Fibroblast of lung (primary cell): ENCODE measurements at places on chromosomes 7 and 10. TPM values are rescaled to one million over a fixed set of nuclear protein-coding genes. Genes with fewer than 3 reads are reported as not detected.

AGAP9 gene
- 3.2 and 3.4 TPM in 2 replicates for polyA plus RNA-seq

TMEM196 gene
- not detected in 2 replicates for polyA plus RNA-seq

ACHE gene
- polyA plus RNA-seq = 0.07 and 0.11 TPM in 2 replicates

VAX1 gene
- not detected in 2 replicates for polyA plus RNA-seq

NKX1-2 gene
- polyA plus RNA-seq = not detected in 2 replicates

DENND2A gene
- 25.8 and 30.6 TPM in 2 replicates for polyA plus RNA-seq

CREB5 gene
- polyA plus RNA-seq = 8.2 and 13.0 TPM in 2 replicates

H2BK1 gene
- not detected in 2 replicates for polyA plus RNA-seq

SDK1 gene
- 1.0 and 2.5 TPM in 2 replicates for polyA plus RNA-seq

DNA sequence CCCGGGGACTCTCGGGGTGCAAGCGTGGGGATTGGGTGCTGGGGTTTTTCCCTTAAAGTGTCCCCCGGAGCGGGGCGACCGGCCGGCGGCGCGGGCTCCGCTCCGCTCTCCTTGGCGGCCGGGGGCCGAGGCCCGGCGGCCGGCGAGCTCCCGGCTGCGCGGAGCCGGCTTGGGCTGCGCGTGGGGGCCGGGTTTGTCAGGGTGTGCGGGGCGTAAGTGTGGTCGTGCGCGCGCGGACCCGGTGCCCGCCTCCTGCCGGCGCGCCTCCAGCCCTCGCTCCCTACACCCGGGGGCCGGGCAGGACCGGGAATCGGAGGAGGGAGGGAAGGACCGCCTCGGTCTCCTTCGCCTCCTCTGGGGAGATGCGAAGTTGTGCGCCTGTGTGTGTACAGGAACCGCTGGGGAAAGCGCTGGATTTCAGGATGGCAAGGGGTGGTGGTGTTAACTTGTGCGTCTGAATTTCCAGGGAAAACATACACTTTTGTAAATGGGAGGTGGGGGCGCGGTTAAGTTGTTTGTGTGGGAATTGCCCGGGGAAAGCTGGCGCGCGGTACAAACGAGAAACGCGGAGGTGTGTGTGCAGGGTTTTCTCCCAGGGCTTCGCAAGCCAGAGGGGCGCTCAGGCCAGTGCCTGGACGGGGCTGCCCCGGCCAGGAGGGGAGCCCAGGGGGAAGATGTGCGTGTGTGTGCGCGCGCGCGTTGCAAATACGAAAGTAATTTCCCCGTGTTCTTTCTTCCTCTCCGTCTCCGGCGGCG is 737 bp downstream of the ZMIZ1 start:
- H3K27ac ChIP-seq = peak overlapping the region; percentile 93
- H3K4me1 ChIP-seq = peaks cover 23% of the 10 kb centered on the region
- DNase-seq = peak; percentile 41
- H3K4me3 ChIP-seq = peak overlapping the region; percentile 80
- no peaks in the 10 kb centered on the region for H3K27me3 ChIP-seq
- H3K36me3 ChIP-seq = peaks cover 1% of the 10 kb centered on the region

GRCh38 chr7:90618876-90619275 is 22.8 kb downstream of the CDK14 start:
- H3K27me3 ChIP-seq = no peaks in the 10 kb centered on the region
- H3K4me3 ChIP-seq = no peak overlapping the region
- H3K36me3 ChIP-seq = no peaks in the 10 kb centered on the region
- peaks cover 3% of the 10 kb centered on the region for H3K4me1 ChIP-seq
- no peak for DNase-seq

DNA sequence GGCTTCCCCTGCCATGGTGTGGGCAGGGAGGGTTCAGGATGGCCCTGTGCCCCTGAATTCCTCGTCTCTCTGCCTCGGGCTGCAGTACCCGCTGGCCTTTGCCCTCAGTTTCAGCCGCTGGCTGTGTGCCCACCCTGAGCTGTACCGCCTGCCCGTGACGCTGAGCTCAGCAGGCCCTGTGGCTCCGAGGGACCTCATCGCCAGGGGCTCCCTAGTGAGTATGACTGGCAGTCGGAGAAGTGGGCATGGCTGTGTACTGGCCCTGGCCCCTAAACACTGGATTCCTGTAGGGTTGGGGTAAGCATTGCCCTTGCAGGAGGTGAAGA is 59.6 kb downstream of the PALD1 start:
- no peaks in the 10 kb centered on the region for H3K27me3 ChIP-seq
- H3K36me3 ChIP-seq = no peaks in the 10 kb centered on the region
- H3K27ac ChIP-seq = no peak overlapping the region
- H3K4me3 ChIP-seq = no peak overlapping the region
- no peaks in the 10 kb centered on the region for H3K4me1 ChIP-seq
- DNase-seq = no peak

DNA sequence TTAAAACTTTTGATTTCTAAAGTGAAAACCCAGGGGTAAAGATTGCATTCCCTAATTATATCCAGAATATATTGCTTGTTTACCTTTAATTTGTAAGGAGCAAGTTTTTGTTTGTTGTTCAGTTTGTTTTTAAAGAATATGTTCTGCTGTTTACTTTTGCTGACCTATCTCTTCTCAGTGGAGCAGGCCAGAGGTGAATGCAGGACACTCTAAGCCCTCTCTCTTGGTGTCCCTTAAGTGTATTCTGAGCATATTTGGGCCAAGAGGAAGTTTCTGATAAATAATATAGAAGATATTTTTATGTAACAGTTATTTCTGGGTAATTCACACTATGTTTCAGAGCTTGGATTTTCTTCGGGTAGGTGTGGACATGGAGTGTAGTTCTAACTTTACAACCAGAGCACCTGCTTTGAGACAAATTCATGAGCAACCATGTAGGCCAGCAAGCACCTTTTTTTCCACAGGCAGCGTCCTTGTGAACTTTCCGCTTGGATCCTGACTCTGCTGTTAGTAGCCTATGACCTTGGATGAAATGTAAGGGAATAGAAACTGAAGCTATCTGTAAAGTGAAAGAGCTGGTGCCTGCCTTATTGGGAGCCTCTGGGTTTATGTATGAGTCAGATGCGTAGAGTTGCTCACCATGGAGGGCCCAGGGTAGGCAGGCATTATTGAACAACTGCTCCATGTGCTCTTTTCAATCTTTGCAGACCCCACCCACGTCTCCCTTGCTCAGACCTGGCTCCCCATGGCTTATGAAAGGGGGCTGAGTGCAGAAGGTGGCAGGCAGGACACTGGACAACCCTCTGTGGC is 16.1 kb downstream of the OGDH start:
- DNase-seq = peak; percentile 13
- H3K27ac ChIP-seq = no peak overlapping the region
- peaks cover 11% of the 10 kb centered on the region for H3K4me1 ChIP-seq
- H3K27me3 ChIP-seq = no peaks in the 10 kb centered on the region
- no peak overlapping the region for H3K4me3 ChIP-seq

DNA sequence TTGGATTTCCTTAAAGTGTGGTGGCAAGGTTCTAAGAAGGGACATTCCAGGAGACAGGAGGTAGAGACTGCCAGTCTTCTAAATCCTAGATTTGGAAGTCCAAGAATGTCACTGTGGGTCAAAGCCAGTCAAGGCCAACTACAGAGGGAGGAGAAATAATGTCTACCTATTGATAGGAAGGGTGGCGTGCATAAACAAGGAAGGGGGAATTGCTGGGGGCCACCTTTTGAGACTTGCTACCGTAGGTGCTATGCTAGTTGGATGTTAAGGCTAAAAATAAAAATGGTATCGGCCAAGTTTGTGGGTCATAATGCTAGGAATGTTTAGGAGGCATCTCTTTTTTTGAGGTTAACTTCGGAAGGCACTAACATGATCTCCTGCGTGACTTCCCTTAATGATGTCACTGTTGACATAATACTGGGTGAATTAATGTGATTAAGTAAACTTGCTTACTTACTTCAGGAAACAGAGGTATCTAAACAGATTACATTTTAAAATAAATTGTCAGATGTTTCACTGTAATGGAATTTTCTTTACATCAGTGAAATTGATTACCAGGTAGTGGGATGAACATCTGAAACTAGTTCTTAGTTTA is 4.8 kb downstream of the BTRC start:
- H3K4me1 ChIP-seq = peaks cover 3% of the 10 kb centered on the region
- no peaks in the 10 kb centered on the region for H3K27me3 ChIP-seq
- H3K4me3 ChIP-seq = no peak overlapping the region

GRCh38 chr7:99005776-99006175 is 127.4 kb downstream of the TRRAP start:
- H3K4me1 ChIP-seq = no peaks in the 10 kb centered on the region
- peaks cover 33% of the 10 kb centered on the region for H3K36me3 ChIP-seq
- no peak overlapping the region for H3K4me3 ChIP-seq
- no peak for DNase-seq

DNA sequence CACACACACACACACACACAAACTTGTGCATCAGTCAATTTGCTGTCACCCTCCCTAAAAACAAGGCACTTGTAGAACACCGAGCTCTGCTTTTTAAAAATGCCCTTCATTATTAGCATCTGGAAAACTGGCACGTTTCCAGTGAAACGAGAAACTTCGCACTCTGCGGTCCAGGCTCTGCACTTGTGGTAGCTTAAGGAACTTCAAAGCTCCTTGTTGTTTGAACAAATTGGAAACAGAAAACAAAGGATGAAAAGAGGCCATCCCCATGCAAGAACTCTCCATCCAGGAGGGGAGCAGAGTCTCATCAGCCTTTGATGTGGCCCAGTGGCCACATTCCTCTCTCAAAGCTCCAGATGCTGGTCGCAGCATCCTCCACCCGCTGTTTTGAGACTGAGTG is 105.1 kb downstream of the C10orf90 start:
- H3K4me3 ChIP-seq = no peak overlapping the region
- H3K27ac ChIP-seq = no peak overlapping the region
- peaks cover 6% of the 10 kb centered on the region for H3K27me3 ChIP-seq

DNA sequence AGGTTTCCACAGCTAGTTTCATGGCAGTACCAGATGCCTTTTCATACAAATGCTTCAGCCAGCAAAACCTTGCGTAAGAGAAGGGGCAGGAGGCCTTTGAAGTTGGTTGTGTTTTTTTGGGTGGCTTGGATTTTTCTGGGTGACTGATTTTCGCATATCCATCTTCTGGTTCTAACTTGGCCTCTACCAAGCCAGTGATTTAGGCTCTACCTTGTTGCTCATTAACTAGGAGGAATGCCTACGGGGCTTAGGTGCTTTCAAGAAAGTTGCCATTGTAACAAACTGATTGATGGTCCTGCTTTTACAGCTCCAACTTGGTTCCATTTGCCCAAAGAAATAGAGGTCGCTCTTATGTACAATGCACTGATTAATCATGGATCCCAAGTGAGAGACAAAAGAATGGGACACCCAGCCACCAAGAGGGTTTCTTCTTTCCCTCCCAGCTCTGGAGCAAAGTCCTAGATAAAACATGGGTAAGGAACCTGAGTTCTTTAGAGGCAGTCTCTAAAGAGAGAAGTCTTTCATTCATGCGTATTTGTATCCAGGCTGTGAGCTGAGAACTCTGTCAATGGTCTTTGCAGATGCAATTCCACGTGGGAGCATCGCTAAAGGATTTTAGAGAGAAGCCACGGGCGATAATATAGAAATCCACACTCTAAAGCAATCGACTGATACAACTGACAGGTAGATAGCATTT is 92.1 kb upstream of the FGFR2 start:
- H3K27ac ChIP-seq = no peak overlapping the region
- no peak overlapping the region for H3K4me3 ChIP-seq
- no peaks in the 10 kb centered on the region for H3K36me3 ChIP-seq
- H3K27me3 ChIP-seq = no peaks in the 10 kb centered on the region
- H3K4me1 ChIP-seq = no peaks in the 10 kb centered on the region
- no peak for DNase-seq

DNA sequence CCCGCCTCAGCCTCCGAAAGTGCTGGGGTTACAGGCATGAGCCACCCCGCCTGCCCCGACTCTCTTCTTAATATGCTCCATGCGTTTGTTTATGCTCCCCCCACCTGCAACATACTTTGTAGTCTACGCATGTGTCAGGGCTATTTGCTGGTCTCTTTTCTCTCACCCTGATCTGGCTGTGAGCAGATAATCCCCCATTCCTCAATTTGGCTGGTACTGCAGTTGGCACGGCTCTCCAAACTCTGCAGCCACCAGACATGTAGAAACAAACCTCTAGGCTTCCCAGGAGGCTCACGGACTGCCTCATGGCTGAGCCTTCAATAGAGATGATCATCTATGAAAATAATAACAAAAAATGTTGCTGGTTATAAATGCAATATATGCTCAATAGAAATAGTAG is 540.3 kb upstream of the GALNT17 start:
- no peak overlapping the region for H3K4me3 ChIP-seq
- H3K27me3 ChIP-seq = peaks cover 3% of the 10 kb centered on the region
- H3K4me1 ChIP-seq = no peaks in the 10 kb centered on the region

DNA sequence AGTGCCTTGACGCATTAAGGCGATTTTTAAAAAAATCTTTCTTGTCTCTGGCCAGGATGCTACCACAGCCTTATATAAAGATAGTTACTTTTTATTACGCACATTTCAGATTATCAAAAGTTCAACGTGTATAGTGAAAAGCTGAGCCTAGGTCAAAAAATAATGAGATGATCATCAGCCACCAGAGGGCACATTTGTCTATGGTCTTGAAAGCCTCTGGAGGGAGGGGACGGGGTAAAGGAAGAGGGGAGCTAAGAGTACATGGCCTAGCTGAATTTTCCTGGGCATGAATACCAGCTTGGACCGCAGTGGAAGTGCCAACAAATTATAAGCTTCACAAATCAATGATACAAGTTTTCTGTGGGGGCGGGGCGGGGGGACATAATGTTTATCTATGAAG is 285.9 kb upstream of the SMIM30 start:
- DNase-seq = no peak
- H3K27ac ChIP-seq = no peak overlapping the region
- H3K4me1 ChIP-seq = no peaks in the 10 kb centered on the region
- no peaks in the 10 kb centered on the region for H3K27me3 ChIP-seq
- H3K36me3 ChIP-seq = no peaks in the 10 kb centered on the region

- H3K4me3 ChIP-seq = no peak overlapping the region
- no peaks in the 10 kb centered on the region for H3K27me3 ChIP-seq
- no peak overlapping the region for H3K27ac ChIP-seq
- peak; percentile 51 for DNase-seq
Measured at GRCh38 chr7:80740778-80741545, 102.5 kb downstream of the CD36 start.

GRCh38 chr10:12742771-12743170 is 258.7 kb downstream of the CCDC3 start:
- no peaks in the 10 kb centered on the region for H3K4me1 ChIP-seq
- no peak for DNase-seq
- H3K36me3 ChIP-seq = no peaks in the 10 kb centered on the region
- no peaks in the 10 kb centered on the region for H3K27me3 ChIP-seq
- no peak overlapping the region for H3K27ac ChIP-seq
- no peak overlapping the region for H3K4me3 ChIP-seq

DNA sequence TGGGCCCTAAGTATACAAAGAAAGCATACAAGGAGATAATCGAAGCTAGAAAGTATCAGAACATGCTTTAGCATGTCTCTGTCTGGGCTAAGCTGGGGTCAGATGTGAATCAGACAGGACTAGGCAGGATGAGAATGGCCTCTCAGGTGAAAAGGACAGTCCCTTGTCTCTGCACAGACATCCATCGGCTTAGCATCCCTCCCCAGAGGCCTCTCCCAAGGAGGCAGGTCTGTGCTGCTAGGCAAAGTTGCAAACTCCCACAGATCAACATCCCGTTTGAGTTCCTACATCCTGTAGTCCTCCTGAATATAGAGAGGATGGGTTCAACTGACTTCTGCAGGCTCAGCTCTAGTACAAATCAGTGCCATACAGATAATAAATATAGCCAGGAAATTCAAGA is 24.5 kb downstream of the CHST15 start:
- no peak overlapping the region for H3K4me3 ChIP-seq
- DNase-seq = no peak
- H3K27me3 ChIP-seq = no peaks in the 10 kb centered on the region
- no peaks in the 10 kb centered on the region for H3K36me3 ChIP-seq
- H3K4me1 ChIP-seq = no peaks in the 10 kb centered on the region

GRCh38 chr7:102154425-102154824 is 132.2 kb upstream of the SH2B2 start:
- no peaks in the 10 kb centered on the region for H3K27me3 ChIP-seq
- no peak for DNase-seq
- H3K4me3 ChIP-seq = no peak overlapping the region
- H3K4me1 ChIP-seq = no peaks in the 10 kb centered on the region
- H3K27ac ChIP-seq = no peak overlapping the region
